Erythroblast (primary cell): ENCODE measurements at places on chromosomes 7 and 10.

DNA sequence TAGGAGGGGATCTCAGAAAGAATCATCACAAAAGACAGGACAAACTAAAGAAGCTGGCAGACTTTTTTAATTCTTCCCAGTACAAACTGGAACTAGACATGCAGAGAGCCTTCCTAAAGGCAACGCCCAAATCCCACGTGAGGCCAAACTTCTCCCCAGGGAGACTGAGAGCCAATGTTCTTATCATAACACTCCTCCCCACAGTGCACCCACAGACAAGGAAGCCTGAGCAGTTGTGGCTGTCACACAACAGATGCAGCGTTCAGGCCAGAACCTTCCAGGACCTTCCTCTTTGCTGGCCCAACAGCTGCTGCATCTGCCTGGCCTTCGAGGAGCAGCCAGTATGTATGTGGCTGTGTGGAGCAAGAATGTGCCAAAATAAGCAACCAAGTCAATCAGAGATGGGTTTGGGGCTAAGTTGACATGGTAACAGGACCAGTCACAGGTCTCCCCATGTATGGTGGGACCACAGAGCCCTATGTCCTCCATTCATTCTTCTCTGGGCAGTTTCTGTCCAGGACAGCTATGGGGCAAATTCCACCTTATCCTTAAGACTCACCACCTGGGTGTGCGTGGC is 34.9 kb downstream of the SRPK2 start:
- peak; percentile 24 for DNase-seq

- DNase-seq: peak; percentile 31
Measured at GRCh38 chr7:6437251-6437650, 10.5 kb downstream of the DAGLB start.

DNA sequence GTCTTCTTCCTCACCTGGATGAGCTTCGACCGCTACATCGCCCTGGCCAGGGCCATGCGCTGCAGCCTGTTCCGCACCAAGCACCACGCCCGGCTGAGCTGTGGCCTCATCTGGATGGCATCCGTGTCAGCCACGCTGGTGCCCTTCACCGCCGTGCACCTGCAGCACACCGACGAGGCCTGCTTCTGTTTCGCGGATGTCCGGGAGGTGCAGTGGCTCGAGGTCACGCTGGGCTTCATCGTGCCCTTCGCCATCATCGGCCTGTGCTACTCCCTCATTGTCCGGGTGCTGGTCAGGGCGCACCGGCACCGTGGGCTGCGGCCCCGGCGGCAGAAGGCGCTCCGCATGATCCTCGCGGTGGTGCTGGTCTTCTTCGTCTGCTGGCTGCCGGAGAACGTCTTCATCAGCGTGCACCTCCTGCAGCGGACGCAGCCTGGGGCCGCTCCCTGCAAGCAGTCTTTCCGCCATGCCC is 4.3 kb downstream of the GPER1 start:
- no peak for DNase-seq

DNA sequence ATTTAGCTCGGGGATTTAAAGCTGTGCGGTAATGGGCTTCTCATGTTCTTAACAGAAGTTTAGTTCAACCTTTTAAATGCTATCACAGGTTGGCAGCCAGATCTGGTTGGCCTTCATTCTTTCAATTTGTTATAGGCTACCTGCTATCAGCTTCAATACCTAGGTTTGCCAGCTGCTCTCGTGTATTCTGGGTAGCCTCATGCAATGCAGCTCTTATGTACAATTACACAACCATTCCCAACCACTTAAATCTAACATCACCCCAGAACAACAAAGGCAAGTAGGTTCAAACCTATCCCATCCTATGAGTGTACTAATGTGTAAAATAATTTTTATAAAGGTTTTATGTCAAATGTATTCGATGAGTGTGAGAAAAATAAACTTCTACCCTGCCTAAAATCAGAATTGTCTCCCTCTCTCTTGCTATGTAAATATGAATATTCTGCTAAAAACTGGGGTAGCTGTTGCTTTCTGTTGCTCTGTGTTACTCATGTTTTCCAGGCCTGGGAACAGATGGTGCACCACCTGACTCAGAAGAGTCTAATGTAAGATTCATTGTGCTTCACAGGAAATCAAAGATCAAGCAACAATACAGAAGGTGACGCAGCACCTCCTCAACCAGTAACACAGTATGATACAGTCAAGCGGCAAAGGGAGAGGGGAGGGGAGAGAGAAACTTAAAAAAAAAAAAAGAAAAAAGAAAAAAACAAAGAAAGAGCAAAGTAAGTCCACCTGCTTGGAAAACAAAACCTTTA is 188.6 kb downstream of the ETV1 start:
- DNase-seq: no peak

- no peak for DNase-seq
Measured at GRCh38 chr10:121800146-121800545, 127.7 kb downstream of the ATE1 start.

DNA sequence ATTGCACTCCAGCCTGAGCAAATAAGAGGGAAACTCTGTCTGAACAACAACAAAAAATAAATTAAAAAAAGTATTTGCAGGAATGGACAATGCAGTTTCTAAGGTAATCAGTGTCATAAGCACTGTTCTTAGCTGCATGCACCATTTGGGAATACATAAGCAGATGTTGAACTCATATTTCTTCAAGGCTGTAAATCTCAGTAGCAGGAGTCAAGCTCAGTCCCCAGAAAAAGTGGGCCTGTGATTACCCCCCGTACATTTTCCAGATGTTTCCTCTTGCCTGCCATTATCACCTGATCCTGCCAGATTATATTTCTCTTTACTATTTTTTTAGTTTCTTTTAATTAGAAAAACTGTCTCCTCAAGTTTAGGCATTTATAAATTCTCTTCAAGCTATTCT is 667.6 kb upstream of the ANKRD30A start:
- DNase-seq: no peak
